ENCODE measurements at places on chromosomes 13 and 19. TPM values are rescaled to one million over a fixed set of nuclear protein-coding genes. Genes with fewer than 3 reads are reported as not detected.

The SOX1 gene
- total RNA-seq, result not detected

The TUBA3C gene
- total RNA-seq, result not detected

The DHDH gene
- total RNA-seq, result 0.56 TPM

The PLIN4 gene
- not detected for total RNA-seq

The TNFSF13B gene
- 2.3 TPM for total RNA-seq

The SPTBN4 gene
- total RNA-seq, result 0.77 TPM

The ZNF433 gene
- 5.6 TPM for total RNA-seq

The C13orf42 gene
- not detected for total RNA-seq

The CPB2 gene
- total RNA-seq, result not detected

The TLE2 gene
- 0.58 TPM for total RNA-seq
